ENCODE measurements at places on chromosomes 1 and 21. TPM values are rescaled to one million over a fixed set of nuclear protein-coding genes. Genes with fewer than 3 reads are reported as not detected.

- DNase-seq, result no peak
Observed at GRCh38 chr1:168273575-168273974, 7.1 kb upstream of the TBX19 start.

Gene OR2L13
- total RNA-seq, result not detected

Gene SPRR4
- not detected for total RNA-seq

DNA sequence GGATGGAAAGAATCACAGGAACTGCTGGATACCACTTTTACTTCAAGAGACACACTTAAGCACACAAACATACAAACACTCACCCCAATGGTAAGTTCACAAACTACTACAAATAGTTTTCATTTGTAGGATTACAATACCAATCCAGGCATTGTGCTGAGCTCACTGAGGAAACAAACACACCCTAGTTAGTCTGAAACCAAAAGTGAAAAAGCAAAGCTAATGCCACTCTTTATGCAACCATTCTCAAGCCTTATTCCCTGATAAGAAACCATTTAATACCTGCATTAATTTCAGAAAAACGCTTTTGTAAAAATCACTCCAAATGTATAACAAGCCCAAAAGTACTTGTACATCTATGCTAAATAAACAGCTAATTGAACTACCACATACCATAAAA, 38.3 kb downstream of the RNF115 start:
- DNase-seq, result no peak

Gene OR6N1
- not detected for total RNA-seq

GRCh38 chr1:34975338-34975737, 9.8 kb downstream of the TMEM35B start:
- DNase-seq, result no peak

- no peak for DNase-seq
Observed at GRCh38 chr1:21926814-21927532, 10.1 kb downstream of the HSPG2 start.

Gene RBP7
- total RNA-seq, result not detected

Gene HDGF
- total RNA-seq, result 219 TPM

Gene HES2
- not detected for total RNA-seq

Gene FLG
- total RNA-seq, result not detected

Gene CPTP
- 24.7 TPM for total RNA-seq
